ENCODE measurements at places on chromosomes 2 and 18. TPM values are rescaled to one million over a fixed set of nuclear protein-coding genes. Genes with fewer than 3 reads are reported as not detected.

LHCGR gene
- total RNA-seq: not detected

DNA sequence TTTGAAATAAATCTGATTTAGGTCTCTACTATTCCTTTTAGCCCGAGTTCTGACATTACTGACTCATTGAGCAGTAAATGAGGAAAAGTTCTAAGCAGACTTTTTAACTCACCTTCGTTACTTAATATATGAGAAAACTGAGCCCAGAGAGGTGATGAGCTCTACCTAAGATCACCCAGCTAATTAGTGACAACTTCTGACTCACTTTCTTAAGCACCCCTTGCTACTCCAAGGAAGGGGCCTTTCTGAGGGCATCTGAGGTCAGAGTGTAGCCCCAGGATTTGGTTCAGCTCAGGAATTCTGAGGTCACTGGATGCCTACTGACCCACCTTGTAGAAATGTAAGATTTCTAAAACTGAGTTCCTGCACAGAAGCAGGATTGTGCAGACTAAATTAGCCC lies 102.2 kb upstream of the FZD5 start:
- DNase-seq: no peak

GRCh38 chr2:14182227-14182946 lies 450.1 kb upstream of the LRATD1 start:
- DNase-seq: no peak

GRCh38 chr2:216837740-216838139 lies 22.1 kb downstream of the TNP1 start:
- no peak for DNase-seq

DNA sequence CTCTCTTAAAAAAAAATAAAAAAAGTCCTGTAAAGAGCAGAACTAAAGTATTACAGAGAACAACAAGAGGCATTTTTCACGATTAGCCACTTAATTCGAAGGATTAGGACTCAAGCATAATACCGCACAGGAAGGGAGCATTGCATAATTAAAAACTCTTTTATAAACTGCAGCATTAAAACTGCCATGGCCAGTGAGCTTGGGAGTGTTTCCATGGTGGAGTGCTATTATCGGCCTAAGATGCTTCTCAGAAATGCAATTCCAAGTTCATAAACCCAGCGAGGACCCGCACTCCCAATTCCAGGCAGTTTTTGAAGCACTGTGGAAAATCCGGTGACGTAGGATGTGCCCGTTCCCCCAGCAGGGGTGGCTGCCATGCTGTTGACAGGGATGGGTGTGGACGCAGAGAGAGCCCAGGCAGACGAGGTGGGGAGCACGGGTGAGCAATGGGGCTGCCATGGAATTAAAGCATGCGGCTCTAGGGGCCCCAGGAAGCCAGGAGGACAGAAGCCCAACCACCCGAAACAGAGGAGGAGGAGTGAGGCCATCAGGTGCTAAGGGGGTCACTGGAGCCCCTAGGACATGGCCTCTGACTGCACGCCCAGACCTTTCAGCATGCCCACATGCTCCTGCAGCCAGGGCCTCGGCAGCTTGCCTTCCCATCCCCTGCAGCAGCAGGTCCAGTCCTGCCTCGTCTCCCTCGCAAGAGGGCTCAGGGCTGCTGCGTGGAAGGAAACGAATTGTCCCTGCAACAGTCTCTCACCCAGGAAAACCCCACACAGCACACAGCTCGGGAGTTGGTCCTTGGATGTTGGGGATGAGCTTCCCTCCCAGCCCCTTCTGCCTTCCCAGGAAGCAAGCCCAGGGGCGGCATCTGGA lies 233.4 kb downstream of the NDUFA10 start:
- peak; percentile 77 for DNase-seq

NT5C1B gene
- not detected for total RNA-seq

RTP5 gene
- total RNA-seq: not detected

ALPI gene
- not detected for total RNA-seq

DNA sequence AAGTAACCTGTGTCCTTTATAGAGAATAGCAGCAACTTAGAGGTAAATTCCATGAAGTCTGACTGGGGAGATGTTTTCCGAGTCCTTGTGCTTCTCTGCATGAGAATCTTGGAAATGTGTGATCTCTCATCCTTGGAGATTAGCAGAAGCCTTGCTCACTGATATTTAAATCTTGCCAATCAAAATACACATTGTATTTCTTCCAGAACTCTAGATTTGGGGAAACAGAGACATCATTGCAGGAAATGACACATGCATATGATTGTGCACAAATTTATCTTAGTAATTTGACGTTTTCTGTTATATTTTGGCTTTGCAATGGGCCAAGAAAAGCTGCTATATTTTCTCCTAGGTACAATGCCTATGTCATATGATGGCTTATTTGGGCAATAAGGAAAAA lies 182.6 kb downstream of the ZNF804A start:
- no peak for DNase-seq

GRCh38 chr2:72837171-72837570 lies 11.3 kb upstream of the EXOC6B start:
- no peak for DNase-seq

DNA sequence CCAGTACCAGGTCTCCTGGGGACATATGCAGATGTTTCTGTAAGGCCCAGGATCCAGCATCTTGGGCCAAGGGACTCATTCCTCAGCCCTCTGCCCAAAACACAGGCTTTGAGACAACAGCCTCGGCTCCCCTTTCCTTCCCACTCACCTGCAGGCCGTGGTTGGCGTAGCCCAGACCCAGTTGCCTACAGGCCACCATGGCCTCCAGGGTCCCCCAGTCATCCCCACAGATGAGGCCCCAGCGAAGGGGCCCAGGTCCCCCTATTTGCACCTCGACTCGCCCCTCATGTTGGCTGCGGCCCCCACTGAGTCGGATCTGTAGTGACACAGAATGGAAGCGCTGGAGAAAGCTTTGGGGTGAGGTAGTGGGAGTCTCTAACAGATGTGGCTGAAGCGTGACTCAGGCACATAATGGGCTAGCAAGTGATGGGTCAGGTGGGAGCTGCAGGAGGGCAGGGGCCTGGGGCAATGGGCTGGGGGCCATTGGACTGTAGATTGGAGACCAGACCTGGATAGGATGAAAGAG lies 5.8 kb downstream of the HTRA2 start:
- DNase-seq: no peak

- no peak for DNase-seq
These were observed 540.0 kb upstream of the GYPC start for GRCh38 chr2:126115975-126116374.

MAP3K19 gene
- not detected for total RNA-seq

IWS1 gene
- total RNA-seq: 39.8 TPM

DNA sequence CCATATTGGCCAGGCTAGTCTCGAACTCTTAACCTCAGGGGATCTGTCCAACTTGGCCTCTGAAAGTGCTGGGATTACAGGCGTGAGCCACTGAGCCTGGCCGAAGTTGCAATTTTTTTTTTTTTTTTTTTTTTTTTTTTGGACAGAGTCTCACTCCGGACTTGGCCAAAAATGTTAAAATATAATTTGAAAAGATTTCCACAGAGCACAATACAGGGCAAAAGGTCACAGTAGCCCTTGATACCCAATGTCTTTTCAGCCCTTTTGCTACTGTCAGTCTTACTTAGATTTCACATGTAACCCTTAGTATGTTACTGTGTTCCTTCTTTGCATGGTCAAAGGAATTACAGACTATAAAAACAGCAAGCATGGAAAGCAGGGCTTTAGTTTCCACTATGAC lies 42.6 kb upstream of the MAPRE2 start:
- no peak for DNase-seq

LYG2 gene
- total RNA-seq: not detected

DNA sequence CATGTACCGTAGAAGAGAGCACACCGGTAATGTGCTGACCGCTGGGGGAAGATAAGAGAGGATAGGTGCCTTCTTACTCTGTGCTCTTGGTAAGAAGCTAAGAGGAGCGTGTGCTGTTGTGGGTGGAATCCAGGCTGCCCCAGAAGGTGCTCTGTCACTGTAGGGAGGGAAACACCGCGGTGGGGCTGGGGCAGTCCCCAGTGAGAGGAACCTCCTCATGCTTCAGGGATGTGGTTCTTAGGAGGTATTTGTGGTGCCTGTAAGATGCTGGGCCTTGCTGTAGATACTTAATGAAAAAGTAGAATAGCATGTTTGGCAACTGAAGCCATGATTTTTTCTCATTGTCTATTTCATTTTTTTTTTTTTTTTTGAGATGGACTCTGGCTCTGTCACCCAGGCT lies 1.1 kb downstream of the COLEC11 start:
- DNase-seq: no peak

DNA sequence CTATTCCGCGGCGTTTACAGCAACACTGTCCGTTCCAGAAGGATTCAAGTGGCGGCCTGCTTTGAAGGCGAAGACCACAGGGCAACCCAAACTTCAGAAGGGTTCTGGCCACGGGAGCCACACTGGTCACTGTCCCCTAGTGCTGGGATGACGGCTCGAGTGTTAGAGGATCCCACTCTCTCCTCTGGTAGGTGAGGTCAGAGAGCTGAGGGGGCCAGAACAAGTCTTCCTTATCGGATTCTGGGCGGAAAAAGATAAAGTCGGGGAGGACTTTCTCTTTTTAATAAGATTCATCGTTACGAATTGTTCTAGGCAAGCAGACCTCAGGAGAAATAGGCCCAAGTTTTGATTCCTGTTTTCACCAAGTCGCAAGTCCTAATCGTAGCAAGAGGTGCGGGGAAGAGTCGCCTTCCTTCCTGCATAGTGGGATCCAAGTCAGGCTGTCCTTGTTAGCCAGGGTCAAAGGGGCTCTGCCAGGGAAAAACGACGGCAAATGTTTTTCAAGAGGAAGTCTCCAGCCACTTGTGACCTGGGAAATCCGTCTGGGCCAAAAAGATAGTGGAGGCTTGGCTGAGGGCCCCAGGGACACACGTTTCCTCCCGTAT lies 864 bp upstream of the MYL12A start:
- no peak for DNase-seq

DNA sequence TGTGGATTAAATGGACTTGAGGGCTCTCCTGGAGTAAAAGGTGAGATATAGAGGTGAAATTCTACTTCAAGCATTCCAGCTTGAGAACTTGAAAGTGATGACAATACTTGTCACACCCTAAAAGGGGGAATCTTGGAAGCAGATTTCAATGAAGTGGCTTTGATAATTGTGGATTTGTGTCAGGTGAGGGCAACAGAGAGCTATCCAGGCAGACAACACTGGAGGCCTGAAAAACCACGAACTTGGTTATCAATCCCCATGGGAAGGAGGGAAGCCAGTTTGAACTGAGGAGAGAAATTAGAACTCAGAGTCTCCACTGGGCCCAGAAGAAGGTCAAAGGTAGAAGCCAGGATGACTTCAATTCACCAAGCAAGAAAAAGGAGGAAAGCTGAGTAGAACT lies 263.9 kb downstream of the FIGN start:
- no peak for DNase-seq

ALK gene
- total RNA-seq: not detected

GRCh38 chr2:86512892-86513291 lies 50.4 kb downstream of the CHMP3 start:
- no peak for DNase-seq

DNA sequence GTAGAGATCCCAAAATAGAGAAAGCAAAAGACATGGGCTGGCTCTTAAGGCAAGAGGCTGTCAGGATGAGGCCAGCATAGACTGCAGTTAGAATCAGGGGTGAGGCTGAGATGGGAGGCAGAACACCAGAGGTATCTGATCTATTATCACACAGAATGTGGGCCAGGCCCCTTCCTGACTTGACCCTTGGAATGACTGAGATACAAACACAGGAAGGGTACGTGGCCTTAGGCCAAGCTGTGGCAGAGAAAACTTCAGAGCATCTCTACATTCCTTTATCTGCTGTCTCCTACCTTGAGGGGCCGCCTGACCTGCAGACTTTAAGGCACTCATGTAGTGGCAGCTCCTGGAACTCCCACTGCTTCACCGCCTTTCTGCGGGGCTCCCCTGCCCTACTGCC lies 28.4 kb downstream of the TMEM17 start:
- no peak for DNase-seq

DNA sequence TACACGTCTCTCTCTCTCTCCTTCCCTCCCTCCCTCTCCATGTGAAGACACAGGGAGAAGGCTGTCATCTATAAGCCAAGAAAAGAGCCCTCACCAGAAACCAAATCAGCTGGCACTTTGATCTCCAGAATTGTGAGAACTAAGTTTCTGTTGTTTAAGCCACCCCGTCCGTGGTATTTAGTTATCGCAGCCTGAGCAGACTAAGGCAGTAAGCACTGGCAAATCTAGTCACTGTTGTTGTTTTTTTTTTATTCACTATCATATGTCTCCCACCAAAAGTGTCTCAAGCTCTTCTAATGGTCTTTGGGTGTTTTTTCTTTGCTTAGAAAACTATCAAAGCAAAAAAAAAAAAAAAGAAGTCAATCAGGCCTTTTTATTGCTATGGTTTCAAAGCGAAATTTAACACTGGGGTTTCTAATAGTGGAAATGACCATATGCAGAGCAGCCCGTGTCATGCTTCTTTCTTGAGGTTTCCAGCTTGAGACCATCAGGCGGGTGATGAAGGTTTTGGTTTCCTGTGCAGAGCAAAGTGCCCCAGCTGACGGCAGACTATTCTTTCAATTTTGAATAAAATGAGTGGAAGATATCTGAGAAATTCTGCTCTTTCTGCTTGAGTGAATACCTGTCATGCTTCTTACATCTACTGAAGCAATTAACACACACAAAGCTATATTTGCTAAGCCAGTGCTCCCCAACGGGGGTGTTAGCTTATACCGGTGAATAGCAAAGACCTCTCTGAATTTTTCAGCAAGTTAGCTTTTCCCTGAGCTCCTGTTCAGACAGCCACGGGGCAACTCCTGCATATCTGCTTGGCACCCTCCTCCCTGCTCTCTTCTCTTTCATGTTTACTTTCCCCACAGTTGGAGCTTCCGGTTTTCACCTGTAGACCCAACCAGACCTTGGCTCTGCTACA lies 394.1 kb upstream of the ATP5MC3 start:
- no peak for DNase-seq

CDH19 gene
- total RNA-seq: not detected

DNA sequence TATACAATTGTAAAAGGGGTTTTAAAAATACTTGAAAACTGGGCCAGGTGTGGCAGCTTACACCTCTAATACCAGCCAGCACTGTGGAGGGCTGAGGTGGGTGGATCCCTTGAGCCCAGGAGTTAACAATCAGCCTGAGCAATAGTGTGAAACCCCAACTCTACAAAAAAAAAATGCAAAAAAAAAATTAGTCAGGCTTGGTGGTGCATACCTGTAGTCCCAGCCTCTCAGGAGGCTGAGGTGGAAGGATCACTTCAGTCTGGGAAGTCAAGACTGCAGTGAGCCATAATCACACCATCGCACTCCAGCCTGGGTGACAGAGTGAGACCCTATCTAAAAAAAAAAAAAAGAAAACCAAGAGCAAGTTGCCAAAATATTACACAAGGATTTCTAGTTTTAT lies 182.7 kb downstream of the UBE2E3 start:
- no peak for DNase-seq

GRCh38 chr2:81266106-81266505 lies 961.6 kb upstream of the LRRTM1 start:
- DNase-seq: no peak

EIPR1 gene
- total RNA-seq: 19.9 TPM

ASXL3 gene
- 10.1 TPM for total RNA-seq

All from osteocyte (in vitro differentiated cells).